ENCODE measurements at places on chromosomes 6 and 20. TPM values are rescaled to one million over a fixed set of nuclear protein-coding genes. Genes with fewer than 3 reads are reported as not detected.

DNA sequence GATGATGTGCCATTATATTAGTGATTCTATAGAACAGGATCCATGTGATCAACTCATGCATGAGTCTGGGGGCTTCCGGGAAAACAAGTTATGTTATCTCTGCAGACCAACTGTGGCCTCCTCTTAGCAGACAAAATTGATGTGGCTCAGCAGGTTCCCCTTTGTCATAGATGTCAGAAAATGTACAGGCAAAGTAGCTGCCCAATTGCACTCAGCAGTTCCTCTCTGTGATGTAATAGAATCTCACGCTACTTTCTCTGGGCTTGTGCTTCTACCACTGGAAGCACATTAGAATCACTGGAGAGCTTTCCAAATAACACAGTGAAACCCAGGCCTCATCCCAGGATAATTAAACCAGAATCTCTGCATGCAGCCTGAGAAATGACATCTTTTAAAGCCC is 253.1 kb downstream of the SLC24A3 start:
- no peak for DNase-seq

The CASS4 gene
- 0.67 TPM for total RNA-seq

DNA sequence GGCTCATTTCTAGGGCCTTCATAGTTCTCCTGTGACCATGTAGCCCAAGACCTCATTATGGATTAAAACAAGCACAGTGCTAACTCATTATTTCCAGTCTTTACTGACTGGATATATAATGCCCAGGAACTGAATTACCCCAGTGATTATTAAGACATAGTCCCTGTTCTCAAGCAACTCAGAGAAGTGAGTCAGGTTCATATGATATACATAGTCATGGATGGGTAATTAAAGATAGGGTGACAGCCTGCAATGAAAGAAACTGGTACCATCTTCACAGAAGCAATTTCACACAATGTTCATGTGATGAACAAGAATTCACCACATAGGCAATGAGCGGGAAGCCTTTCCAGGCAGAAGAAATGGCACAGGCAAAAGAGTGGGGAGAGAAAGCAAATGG is 3.5 kb downstream of the TRIM27 start:
- DNase-seq = no peak

GRCh38 chr6:136210398-136211165 is 39.5 kb downstream of the MTFR2 start:
- DNase-seq = no peak

DNA sequence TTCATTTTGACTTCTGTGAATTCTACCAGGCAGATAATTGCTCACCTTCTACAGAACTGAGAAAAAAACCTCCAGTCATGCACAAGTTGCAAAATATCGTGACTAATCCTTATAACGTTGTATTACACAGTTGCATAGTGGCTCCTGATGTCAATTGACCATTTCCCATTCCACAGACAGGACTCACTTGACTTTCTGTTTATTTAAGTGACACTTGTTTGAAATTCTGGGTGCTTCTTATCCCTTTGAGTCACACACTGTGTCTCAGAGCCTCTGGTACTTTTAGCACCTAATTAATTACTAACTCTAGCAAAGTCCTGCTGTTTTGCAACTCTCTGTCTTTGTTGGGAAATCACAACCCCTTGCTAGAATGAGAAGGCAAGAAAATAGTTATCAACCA is 16.2 kb upstream of the RSPO3 start:
- no peak for DNase-seq

DNA sequence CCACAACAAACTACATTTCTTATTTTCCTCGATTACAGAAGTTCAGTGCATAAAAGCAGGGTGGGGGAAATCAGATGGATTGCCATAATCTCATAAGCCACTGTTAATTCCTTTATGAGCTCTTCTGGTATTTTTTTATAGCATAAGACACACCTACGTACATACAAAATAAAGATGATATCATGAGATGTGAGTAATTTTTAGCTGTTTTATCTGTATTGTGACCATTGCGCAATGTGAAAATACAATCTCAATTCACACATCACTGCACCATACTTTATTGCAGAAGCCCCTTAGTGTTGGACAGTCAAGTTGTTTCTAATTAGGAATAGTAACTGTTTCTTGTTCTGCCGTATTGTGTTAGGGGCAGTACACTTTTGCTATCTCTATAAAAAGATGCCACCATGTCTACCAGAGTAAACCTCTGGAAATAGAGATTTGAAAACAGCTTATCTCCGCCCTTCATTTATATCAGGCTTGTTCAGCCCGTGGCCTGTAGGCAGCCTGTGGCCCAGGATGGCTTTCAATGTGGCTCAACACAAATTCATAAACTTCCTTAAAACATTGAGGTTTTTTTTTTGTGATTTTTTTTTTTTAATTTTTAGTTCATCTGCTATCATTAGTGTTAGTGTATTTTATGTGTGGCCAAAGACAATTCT is 90.4 kb downstream of the FARS2 start:
- no peak for DNase-seq

DNA sequence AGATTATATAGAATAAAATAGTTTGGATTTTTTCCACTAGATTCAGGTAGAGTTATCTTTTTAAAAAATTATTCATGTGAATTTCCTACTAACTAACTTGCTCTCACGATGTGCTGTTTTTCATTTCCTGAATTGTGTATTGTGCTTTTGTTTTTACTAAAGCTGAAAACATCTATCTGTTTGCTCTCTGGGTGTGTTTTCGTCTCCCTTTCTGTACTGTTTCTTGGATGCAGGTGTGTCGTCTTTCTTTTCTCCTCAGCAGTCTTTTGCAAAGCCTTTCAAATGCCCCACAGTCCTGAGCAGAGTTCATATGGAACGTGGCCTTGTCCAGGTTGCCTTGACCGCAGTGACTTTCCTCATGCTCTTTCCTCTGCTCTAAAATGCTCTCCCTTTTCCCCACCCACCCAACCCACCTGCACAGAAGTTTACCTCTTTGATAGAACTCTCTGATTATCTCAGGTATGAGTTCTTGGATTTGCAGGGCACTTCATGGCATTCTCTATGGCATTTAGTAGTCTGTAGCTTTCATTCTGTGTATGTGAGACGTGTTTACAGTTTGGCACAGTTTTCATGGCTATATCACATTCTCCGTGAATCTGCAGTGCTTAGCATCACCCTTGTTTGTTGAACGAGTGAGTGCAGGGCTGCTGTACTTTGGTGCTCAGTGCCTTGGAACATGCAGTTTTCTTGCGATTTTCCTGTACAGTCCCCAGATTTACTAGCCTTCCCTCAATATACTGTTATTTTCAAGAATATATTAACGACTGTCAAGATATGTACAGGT is 77.1 kb downstream of the FARS2 start:
- DNase-seq = no peak

GRCh38 chr6:29755295-29755871 is 32.1 kb downstream of the HLA-F start:
- no peak for DNase-seq

DNA sequence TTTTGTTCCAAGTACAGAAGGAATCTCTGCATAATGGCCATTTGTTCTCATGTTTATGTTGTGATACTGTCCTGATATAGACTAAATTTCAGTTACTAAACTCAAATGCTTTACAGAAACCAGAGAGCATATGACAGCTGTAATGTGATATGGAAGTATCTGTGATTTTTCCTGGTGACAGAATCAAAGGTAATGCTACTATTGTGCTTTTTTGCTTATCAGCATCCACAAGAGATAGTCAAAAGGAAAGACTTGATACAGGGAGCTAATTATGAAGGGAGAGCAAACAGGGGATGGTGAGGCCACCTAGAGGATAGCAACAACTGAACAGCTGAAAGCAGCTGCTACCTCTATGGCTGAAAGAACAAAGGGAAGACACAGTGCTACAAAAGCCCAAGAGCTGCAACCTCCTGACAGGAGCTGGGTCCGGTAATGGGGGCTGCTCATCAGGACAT is 181.4 kb downstream of the PHF3 start:
- DNase-seq = peak; percentile 13

DNA sequence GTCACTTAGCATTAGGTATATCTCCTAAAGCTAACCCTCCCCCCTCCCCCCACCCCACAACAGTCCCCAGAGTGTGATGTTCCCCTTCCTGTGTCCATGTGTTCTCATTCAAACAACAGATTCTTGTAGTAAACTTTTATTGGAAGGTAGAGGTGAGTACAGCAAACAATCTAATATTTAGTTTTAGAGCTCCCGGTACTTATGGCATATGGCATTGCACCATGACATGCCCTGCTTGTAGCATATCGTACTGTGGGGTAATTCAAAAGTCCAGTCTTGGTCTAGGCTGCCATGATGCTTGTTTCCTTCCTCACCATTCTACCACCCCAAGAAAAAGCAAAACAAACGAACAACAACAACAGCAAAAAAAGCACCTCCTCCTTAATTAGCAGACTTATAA is 289.5 kb downstream of the ZNF217 start:
- no peak for DNase-seq

The GATA5 gene
- 0.12 TPM for total RNA-seq

DNA sequence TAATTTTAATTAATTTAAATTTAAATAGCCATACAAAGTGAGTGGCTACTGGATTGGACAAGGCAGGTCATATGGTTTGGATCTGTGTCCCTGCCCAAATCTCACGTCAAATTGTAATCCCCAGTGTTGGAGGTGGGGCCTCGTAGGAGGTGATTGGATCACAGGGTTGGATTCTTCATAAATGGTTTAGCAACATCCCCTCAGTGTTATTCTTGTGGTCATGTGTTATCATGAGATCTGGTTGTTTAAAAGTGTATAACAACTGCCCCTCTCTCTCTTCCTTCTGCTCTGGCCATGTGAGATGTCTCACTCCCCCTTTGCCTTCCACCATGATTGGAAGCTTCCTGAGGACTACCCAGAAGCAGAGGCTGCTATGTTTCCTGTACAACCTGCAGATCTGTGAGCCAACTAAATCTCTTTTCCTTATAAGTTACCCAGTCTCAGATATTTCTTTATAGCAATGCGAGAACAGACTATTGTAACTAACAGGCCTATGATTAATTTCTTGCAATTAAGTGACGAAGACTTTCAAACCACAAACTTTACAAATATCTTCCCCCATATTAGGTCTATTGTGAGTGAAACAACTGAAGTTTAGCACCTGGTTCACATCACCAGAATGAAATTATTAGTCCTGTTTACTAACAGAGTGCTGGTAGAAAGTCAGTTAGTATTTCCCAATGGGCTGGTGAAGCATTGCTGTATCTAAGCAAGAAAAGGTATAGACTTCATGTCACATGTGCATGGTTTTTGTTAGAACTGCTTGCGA is 60.0 kb upstream of the TNFAIP3 start:
- DNase-seq = no peak

The CRISP3 gene
- total RNA-seq = not detected

GRCh38 chr6:52388790-52389189 is 26.8 kb downstream of the PAQR8 start:
- no peak for DNase-seq

DNA sequence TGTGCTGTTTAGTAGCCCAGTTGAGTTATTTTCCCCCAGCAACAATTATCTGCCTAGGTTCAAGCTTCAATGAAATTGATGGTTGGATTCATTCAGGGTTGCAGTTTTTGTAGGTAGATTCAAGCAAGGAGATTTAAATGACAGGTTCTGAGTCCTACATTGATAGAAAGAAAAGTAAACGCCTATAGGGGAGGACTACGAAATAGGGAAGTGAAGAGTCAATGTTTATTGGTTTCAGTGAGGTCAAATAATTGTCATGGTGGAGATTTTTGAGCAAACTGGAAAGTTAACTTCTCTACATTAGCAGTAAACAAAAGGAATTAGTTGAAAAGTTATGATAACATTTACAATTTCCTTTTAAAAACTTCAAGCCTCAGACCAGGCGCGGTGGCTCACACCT is 734 bp upstream of the WFDC13 start:
- DNase-seq = no peak

GRCh38 chr6:96532399-96532798 is 10.8 kb downstream of the UFL1 start:
- DNase-seq = no peak

The UBE2C gene
- 423 TPM for total RNA-seq

The KIF25 gene
- not detected for total RNA-seq

- DNase-seq = no peak
Measured at GRCh38 chr6:125255201-125255600, 46.6 kb downstream of the HDDC2 start.

The ZDHHC14 gene
- 22.1 TPM for total RNA-seq

- no peak for DNase-seq
Measured at GRCh38 chr6:143806282-143807102, 36.6 kb upstream of the LTV1 start.

GRCh38 chr20:56653211-56653610 is 24.1 kb downstream of the TFAP2C start:
- DNase-seq = no peak

The CLPSL2 gene
- total RNA-seq = 2.0 TPM

- no peak for DNase-seq
Measured at GRCh38 chr6:5294392-5295211, 33.3 kb downstream of the FARS2 start.

DNA sequence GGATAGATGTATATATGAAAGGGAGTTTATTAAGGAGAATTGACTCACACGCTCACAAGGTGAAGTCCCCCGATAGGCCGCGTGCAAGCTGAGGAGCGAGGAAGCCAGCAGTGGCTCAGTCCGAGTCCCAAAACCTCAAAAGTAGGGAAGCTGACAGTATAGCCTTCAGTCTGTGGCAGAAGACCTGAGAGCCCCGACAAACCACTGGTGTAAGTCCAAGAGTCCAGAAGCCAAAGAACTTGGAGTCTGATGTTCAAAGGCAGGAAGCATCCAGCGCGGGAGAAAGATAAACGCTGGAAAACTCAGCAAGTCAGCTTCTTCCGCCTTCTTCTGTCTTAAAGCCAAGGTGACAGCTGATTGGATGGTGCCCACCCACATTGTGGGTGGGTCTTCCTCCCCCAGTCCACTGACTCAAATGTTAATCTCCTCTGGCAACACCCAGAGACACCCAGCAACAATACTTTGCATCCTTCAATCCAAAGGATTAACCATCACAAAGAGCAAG is 102.6 kb upstream of the GJE1 start:
- no peak for DNase-seq

The OPRL1 gene
- 0.51 TPM for total RNA-seq

The TNNC2 gene
- not detected for total RNA-seq

The MOG gene
- total RNA-seq = not detected

DNA sequence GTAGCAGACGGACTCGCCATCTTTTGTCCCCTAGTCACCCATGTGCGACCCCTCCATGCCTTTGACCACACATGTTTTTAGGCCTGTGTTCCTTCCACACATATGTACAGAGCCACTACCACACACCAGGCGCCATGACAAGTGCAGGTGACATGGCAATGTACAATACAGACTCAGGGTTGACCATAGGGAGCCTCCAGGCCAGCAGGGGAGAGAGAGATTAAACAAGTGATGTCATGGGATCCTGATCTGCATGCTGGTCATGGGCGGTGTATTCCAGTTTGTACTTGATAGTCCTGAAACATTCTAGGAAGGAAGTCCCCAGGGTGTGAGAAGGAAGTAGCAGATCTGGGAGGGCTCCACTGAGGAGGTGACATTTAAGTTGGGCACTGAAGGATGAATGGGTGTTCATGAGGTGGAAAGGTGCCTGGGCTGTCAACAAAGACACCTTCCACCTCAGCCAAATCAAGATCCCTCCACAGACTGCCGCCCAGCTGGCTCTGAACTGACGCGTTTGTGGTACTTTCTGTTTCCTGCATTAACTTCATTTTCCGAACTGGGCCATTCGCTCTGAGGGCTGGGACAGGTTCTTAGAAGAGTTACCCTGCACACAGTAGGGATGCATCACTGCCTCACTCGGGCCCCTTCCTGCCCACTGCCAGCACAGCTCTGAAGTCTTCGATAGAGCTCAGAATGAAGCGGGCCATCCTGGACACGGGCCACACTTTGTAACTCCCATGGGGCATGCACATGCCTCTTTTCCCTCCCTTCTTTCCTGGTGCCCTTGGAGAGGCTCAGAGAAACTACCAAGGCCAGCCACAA is 94.0 kb downstream of the NOL4L start:
- no peak for DNase-seq

All from Caco-2 (cell line).